ENCODE measurements at places on chromosomes 11 and 22.

GRCh38 chr11:94583866-94584500 is 16.8 kb downstream of the PIWIL4 start:
- no peak for DNase-seq

DNA sequence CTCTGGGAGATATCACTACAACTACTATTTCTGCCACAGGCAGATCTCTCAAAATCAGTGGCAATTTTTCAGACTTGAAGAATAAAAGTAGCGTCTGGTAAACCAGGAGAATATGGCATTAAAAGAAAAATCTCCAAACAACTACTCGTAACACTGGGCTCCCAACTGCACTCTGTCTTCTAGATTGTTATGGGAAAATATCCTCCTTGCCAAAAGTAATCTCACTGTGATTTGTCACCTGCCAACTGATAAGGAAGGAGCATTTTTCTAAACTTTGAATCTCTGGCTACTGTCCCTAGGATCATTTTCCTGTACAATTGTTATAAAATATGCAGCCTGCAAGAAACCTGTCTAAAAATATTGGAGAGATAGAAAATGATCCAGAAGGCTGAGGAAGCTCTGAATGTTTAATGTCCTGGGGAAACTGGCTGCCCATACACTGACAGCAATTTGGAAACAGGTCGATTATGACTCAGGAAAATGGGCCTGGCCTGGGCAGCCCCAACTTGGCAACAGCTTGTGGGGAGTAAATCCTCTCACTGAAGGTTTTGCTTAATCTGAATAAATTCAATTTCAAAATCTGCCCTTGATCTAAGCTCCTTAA is 90.5 kb upstream of the DBX1 start:
- DNase-seq: no peak

GRCh38 chr11:113577356-113578032 is 102.3 kb upstream of the DRD2 start:
- no peak for DNase-seq

DNA sequence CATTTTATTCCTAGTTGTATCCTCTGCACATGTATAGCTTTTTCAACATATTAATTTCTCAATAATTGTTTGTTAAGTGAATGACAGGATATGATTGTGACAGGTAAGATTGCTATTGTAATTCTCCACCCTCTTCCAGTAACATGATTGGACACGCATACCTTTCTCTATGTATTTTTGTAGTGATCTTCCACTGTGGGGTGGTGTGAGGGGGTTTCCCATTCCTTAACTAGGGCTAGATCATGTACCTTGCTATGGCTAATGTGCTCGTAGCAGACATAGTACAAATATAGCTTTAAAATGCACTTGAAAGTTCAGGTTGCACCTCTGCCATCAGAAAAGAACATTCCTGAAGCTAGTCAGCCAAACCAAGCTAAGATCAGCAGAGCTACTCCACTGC is 2392.8 kb upstream of the RAG2 start:
- DNase-seq: no peak

DNA sequence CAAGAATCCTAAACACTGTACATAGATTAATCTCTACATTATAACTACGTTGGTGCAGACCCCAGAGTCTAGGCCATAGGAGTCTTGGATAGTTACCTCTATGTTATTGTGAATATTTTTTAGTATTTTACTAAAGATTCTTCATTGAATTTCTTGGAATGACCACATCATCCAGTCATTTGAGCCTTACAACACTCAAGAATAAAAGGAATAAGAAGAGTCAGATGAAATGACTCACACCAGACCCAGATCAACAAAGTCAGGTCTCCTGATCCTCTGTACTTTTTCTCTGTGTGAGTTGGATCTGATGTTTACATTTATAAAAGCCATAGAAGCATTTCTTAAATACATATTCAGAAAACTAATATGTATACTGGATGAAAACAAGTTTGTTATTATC is 179.2 kb upstream of the ARHGAP20 start:
- DNase-seq: no peak

DNA sequence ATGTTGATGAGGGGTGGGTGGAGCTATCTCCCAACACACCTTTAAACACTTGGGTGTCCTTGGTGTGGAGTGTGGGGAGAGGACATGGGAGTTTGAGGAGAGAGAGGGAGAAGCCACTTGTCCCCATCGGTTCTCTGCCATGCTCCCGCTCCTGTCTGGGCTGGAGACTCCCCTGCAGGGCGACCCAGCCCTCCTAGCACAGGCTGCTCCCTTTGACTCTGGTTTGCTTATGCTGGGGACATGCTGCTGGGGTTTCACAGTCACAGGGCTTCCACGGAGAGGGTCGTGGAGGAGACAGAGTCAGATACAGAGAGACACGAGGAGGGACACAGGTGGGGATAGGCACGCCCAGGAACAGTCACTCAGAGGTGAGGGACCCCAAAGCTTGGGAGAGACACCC is 1.6 kb downstream of the SCUBE1 start:
- DNase-seq: no peak

DNA sequence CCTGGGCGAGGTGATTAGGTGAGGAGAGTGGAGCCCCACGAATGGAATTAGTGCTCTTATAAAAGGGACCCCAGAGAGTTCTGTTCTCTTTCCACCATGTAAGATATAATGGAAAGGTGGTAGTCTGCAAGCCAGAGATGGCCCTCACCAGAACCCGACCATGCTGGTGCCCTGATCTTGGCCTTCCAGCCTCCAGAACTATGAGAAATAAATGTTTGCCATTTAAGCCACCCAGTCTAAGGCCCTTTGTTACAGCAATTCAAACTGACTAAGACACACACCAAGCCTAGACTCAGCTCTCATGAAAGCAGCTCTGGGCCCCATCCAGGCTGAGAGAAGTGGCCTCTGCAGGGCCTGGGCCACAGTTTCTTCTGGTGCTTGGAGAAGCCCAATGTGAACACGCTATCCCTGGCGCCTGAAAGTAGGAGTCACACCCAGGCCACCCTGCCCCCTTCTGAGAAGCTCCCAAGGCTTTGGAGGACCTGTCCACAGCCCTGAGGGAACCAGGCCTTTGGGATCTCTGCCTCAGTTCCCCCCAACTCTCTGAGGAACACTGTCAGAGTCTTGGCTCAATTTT is 35.3 kb upstream of the LYVE1 start:
- no peak for DNase-seq

DNA sequence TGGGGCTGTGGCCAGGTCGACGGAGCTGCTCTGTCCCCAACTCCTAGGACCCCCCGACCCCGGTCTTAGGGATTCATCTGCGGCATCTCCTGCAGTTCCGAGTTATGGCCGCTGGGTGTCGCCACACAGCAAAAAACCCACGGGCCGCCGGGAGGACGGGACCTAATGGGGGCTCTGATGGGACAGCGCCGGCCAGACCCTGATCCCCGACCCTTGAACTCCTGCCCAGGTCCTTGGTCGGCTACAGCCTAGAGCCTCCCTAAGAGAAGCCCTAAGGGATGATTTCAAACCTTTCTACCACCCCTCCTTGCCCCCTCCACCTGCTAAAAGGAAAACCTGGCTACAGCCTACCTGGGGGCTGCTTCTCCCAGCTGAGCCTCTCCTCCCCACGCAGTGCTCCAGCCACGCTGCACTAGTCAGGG is 30.8 kb upstream of the LRRC10B start:
- DNase-seq: peak; percentile 32

DNA sequence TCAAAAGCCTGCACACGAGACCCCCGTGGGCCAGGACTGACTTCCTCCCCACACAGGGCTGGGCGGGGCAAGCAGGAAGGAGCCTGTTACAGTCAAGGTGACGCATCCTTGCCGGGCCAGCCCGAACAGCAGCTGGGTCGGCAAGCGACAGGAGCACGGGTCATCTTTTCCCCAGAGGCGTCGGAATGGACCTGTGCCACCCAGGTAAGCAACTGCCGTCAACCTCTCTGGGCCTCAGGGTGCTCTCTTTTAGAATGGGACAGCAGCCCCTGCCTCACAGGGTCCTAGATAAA is at the start of gene CYTH4:
CYTH4 (plus strand) TSS at position 124 of the 293 bp plus-strand sequence; CDS start at position 186, 62 bp downstream.
- peak; percentile 50 for DNase-seq

- DNase-seq: no peak
These were observed 18.8 kb downstream of the SC5D start for GRCh38 chr11:121311373-121311772.

- no peak for DNase-seq
These were observed 24.9 kb upstream of the GRAMD1B start for GRCh38 chr11:123405123-123405592.

DNA sequence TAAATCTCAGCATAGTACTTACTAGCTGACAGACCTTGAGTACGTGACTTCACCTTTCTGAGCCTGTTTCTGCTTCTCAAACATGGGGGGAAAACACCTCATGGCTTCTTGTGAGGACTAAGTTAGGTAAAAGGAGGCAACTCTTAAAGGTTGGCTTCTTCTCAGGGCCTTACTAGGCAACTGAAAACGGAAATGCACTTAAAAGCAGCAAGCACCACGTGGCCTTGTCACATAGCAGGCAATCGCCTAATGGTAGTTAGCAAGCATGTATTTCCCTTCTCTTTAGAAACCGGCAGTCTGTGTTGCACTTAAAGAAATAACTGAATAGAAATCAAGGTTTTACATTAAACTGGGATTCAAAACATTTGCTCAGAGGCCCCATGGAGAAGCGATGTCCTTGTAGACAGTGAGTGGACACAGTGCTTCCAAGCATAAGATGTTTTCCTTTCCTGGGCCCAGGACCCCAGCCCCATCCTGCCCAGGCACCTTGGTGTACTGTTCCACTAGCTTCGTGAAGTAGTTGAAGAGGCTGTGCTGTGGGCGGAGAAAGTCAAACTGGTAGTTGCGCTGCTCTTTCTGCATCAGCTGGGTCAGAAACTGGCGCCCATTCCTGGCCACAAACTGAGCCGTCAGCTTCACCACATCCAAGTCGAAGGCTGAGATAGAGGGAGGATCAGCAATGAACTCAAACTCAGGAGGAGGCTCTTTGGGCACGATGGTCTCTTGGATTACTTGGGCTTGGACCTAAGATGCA is 12.1 kb downstream of the SF3A1 start:
- DNase-seq: no peak

GRCh38 chr22:24059121-24059520 is 48.0 kb downstream of the CABIN1 start:
- no peak for DNase-seq

DNA sequence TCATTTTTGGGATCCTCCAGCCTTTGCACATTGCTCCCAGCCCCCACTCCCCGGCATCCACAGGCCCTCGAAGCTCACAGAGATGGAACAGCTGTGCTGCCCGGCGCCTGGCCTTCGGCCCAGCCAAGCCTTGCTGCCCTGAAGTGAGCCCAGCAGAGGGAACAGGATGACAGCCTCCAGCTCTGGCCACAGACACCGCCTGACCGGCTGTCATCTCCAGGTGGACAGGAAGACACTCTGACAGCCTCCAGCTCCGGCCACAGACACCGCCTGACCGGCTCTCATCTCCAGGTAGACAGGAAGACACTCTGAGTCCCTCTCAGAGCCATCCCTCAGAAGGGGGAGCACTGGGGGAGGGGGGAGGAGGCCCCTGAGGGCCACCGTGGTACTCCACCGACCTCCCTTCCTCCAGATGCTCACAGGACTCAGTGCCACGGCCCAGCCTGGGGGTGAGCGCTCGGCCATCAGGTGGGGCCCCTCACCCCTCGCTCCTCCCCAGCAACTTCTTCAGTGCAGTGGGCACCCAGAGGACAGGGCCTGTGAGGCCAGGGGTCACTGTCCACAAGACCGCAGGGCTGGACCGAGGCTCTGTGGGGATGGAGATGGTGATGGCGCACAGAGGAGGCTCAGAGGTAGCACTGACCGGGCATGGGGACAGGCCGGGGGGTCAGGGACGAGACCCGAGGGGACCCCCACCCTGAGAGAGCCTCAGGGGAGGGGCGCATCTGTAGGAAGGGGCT is 58.6 kb downstream of the BRD1 start:
- DNase-seq: no peak

DNA sequence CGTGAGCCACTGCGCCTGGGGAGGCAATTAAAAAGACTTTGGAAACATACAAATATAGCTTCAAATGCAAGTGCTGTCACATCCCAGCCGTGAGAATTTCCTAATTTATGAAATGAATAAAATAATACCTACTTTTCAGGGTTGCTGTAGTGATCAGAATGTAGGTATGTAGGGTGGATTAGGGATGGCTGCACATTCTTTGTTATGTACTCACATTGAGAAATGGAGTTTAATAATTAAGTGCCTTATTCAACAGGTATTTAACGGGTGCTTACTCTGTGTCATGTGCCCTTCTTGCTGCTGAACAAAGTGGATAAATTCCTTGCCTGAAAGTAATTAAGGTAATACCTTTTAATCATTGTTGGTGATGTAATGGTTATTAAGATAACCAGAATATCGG is 37.0 kb downstream of the MMP7 start:
- no peak for DNase-seq

GRCh38 chr11:98180511-98180910 is 840.2 kb upstream of the CNTN5 start:
- DNase-seq: no peak

DNA sequence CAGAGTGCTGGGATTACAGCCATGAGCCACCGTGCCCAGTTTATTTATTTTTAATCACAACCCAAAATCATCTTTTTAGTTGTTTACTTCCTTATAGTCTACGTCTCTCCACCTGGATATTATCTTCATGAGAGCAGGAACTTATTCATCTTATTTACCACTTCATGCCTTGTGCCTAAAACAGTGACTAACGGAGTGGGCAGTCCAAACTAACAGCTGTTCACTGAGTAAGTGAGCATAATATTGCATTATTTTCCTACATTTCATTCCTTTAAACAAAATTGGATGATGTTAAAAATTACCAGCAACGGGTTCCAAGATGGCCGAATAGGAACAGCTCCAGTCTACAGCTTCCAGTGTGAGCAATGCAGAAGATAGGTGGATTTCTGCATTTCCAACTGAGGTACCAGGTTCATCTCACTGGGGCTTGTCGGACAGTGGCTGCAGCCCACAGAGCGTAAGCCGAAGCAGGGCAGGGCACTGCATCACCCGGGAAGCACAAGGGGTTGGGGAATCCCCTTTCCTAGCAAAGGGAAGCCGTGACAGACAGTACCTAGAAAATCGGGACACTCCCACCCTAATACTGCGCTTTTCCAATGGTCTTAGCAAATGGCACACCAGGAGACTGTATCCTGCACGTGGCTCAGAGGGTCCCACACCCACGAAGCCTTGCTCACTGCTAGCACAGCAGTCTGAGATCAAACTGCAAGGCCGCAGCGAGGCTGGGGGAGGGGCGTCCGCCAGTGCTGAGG is 14.1 kb downstream of the TMEM123 start:
- no peak for DNase-seq

GRCh38 chr11:116725434-116726221 is 47.2 kb downstream of the BUD13 start:
- no peak for DNase-seq

DNA sequence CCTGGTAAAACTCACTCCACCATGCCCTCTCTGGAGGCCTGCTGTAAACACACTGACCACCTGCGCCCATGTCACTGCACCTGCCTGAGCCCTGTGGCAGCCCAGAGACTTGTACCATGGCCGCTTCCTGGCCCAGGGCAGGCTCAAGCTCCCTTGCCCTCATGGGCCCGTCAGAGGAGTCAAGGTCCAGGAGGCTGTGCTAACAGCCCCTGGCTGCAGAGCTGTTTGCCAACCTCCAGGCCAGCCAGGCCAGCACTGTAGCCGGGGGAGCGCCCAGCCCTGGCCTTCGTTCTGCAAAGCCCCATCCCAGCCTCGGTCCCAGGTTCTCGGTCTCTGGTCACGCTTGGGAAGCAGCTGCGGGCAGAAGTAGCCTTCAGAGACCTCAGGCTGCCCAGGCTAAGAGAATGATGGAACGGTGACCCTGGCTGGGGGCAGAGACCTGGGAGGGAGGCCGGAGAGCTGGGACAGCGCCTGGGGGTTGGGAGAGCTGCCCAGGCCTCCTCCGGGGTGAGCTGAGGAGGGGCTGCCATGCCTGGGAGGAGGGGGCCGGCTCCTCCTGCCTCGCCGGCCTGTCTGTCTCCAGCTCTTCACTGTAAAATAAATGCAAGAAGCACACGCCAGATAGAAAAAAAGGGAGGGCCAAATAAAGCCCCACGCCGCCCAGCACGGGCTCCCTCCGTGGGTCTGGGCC is 11.9 kb upstream of the TCF20 start:
- no peak for DNase-seq
